ENCODE measurements at places on chromosomes 5 and 9. TPM values are rescaled to one million over a fixed set of nuclear protein-coding genes. Genes with fewer than 3 reads are reported as not detected.
A peak's percentile ranks its signal among the peaks of the same experiment; 100 is the strongest.

DNA sequence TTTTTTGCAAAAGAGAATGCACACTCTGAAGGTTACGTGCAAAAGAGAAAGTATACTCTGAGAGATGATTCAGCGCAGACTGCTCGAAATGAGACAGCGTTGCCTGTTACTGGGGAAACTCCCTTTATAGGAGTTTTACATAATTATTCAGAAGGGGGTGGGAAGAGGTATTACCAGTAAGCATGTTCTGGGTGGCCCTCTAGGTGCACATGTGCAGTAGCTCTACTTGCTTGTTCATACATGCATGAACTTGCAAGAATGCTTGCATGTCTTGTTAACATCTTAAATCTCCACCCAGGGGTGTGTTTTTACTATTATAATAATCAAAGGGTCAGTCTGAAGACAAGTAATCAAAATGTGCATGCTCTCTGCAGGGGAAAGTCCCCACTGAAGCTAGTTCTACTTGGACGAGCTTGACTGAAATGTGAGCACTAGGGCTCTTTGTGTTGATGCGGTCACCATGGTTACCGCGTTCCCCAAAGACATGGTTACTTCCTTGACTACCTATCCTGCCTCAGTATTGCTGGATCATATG lies 75.5 kb downstream of the SGCD start:
- DNase-seq = no peak

DNA sequence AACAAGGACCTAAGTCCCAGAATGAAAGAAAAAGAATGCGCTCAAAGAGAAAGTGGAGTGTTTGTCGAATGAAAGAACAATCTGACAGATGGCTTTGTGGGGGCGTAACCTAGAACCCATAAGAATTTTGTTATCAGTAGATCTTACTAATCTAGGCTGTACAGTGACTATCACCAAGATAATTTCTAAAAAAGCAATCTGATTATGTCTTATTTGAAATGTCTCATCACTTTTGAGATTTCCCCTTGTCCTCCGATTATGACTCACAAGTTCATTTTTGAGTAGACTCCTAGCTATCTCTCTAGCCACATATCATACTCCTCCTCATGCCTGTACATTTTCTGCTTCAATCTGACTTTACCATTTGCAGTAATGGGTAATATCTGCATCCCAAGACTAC lies 135.6 kb upstream of the SMARCA2 start:
- no peak for DNase-seq

GRCh38 chr5:145804701-145805100 lies 30.4 kb downstream of the PRELID2 start:
- no peak for DNase-seq

DNA sequence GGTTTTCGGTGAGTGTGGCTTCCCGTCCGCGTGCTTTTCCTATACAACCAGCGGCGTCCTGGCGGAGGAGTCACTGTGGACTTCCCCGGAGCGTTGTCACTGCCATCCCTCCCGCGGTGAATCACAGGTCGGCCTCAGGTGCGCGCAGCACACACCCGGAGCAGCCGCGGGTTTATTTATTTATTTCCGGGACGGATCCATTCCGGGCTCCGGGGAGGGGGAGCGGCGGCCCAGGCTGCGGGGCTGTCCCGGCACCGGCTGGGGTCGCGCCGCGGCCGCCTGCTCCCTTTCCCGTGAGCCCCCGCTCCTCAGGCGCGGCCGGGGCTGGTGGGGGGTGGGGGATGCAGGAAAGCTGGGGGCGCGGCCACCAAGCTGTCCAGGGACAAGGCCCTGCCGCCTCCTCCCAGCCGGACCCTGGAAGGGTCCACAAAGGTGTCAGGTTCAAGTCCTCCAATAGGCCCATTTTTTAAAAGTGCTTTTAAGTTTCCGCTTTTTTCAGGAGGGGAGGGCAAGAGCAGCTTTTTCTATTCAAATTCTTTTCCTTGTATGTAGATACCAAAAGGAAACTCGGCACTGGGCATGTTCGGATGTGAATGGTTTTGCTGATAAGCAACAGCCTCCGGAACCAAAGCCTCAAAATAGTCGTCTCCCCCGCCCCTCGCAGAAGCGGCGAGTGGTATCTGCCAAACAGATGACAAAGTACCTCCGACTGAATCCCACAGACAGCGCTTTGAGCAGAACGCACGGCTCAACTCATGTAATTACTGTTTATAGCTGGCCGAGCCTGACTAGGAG lies 192.5 kb downstream of the CD180 start:
- DNase-seq = peak; percentile 83

- no peak for DNase-seq
These were observed 132.4 kb downstream of the ROR2 start for GRCh38 chr9:91817493-91818224.

- DNase-seq = no peak
These were observed 25.9 kb upstream of the CACNA1B start for GRCh38 chr9:137851516-137852267.

DNA sequence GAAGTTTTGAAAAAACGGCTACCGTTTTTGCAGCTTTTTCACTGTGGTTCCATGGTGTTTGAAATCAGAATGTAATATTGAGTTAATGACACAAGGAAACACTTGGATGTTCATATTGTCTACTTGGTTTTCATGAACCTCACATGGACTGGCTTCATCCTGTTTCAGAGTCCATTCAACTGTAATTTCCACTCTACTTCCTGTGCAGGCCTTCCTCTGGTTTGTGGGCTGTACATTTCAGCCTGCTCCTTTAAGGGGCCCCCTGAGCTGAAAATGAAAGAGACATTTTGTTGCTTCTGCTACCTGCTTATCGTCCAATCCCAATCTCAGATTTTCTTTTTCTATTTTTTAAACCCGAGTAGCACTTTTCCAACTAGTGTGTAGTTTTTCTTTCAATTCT lies 41.8 kb upstream of the CDKN2B start:
- no peak for DNase-seq

DNA sequence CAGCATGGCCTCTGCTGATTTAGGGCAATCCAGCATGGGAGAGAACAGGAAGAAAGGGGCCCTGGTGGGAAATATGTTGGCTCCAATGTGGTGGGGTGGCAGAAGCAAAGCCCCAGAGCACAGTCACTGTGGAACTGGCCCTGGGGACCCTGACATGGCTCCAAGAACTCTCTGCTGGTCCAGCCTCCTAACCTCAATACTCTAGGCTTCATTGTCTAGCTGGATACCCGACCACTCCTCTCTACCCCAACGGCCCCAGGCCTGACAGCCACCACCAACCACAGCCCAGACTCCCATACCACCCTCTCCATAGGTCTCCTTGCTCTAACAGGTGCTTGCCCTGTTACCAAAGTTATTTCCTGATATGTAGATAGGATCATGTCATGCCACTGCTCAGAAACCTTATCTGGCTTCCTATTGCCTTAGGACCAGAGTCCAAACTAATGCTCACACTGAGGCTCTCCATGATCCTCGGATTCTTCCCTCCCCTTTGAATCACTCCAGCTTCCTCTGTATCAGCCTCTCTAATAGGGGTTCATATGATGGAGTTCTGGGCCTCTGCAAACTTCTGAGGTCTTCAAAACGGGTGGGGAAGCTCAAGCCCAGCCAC lies 12.9 kb downstream of the ACSL6 start:
- no peak for DNase-seq

DNA sequence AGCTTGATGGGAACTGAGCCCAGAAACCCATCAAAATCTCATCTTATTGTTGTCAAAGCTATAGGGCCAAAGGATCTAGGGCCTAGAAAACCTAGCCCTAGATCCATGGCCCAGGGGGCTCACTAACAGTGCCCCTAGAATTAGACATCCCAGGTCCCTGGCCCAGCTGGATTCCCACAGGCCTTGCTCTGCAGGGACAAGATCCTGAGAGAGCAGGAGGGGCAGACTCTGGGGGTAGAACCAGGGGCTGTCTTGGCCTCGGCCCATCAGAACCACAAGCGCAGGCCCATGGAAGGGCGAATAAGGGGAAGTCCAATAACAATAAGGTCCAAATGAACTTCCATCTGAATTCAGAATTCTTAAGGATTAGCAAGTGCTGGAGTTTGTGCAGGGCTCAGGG lies 69.6 kb downstream of the IL6ST start:
- no peak for DNase-seq

DNA sequence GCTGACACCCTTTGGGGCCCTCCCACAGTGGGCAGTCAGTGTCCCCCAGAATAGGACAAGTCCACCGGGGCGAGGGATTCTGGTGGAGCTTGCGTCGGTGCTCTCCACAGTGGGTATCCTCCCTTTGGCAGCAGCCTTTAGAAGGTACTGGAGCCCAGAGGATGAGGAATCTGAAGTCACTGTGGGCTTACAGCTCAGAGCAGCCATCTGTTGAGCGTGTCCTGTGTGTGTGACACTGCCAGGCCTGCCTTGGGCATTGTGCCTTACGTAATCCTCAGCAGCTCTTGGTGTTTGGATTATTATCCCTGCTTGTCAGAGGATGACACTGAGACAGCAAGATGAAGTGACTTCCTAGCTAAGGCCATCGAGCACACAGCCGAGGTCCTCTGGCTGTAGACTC lies 12.6 kb downstream of the URM1 start:
- no peak for DNase-seq

GRCh38 chr9:14212077-14212476 lies 101.9 kb downstream of the NFIB start:
- no peak for DNase-seq

- DNase-seq = peak; percentile 31
These were observed 60.9 kb upstream of the ROR2 start for GRCh38 chr9:92010705-92011536.

GRCh38 chr5:157516006-157516405 lies 56.0 kb downstream of the NIPAL4 start:
- DNase-seq = no peak

DNA sequence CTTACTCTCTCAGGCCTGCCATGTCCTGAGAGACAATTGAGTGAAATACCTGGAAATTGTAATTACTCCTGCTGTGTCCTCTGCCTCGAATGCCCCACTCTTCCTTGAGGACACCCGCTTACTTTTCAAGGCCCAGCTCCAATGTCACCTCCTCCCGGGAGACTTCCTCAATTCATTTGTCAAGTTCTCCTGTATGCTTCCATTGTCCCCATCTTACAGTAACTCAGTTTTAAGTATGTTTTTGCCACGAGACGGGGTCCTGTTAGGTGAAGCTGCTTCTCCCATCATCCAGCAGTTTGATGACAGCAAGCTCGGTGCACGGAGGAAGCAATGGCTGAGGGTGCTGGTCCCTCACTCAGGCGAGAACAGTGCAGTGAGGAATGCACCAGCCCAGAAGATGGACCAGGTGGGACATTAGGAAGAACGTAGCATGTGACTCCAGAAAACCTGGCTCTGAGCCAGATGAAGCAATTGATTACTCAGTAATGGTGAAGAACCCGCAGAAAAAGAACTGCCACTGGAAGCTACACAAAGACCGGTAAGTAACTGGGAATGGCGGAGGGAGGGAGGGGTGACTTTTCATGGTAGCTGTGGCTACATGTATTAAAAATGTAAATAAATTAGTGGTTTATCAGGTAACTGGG lies 274.8 kb downstream of the DENND1A start:
- DNase-seq = no peak

GRCh38 chr5:172846249-172846648 lies 12.2 kb downstream of the ERGIC1 start:
- no peak for DNase-seq

- DNase-seq = no peak
These were observed 44.6 kb downstream of the TAF11L14 start for GRCh38 chr5:17678751-17679324.

- DNase-seq = no peak
These were observed 66.9 kb downstream of the FANCC start for GRCh38 chr9:95250462-95251221.

- DNase-seq = no peak
These were observed 384.7 kb downstream of the BNC2 start for GRCh38 chr9:16485575-16486321.

GRCh38 chr5:127619908-127620479 lies 28.9 kb upstream of the CTXN3 start:
- no peak for DNase-seq

DNA sequence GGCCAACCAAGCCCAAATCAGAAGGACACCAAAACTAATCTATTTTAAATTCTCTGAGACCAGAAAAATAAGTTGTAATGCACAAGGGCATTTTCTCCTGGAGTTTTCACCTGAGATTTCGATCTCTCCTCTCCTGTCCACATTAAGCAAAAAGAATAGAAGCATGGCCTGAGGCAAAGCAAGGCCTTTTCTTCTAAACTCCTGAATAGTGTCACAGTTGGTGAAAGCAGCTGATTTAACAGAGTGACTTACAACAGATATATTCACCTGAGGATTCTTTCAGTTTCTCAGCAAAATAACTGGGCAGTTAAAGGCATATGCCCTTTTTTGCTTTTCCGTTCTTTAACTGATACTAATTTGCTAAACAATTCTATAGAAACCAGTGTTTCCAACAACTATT lies 547.7 kb downstream of the EFNA5 start:
- no peak for DNase-seq

- DNase-seq = no peak
These were observed 104.9 kb downstream of the MELK start for GRCh38 chr9:36677611-36678010.

DNA sequence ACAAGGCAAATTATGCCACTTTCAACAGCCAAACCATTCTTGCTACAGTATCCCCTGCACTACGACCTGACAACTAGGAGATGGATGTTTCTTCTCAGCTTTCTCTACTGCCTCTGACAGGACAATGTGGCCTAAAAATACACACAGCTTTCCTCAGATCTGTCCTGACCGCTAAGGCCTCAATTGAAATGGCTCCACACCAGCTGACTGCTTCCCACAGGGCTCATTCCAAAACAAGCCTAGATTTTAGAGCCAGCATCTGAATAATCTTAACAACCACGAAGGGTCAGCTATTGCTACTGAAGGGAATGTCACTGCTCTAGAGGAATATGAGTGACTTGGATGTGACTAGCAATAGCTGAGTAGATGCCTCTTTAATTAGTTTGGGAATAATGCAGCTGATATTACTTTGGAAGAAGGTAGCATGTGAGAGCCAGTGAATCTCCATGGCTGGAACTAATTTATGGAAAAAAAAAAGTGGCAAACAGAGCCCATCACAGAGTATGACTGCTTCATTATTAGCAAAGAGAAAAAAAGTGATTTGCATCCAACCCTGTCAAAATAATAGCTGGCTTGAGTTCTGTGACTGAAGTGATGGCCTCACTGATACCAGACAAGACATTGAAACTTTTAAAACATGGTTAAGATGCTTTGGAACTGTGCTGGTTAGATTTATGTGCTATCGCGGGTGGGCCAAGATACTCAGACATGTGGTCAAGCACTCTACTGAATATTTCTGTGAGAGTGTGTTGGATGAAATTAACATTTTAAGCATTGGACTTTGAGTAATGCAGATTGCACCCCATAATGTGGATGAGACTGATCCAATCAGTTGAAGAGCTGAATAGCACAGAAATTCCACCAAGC lies 450.2 kb downstream of the NR2F1-AS1 start:
- no peak for DNase-seq

PCDHGA1 gene
- 0.74 TPM for total RNA-seq

GPR21 gene
- total RNA-seq = 0.46 TPM

SEMA4D gene
- total RNA-seq = 32.3 TPM

MTRR gene
- total RNA-seq = 33.7 TPM

TNFAIP8 gene
- 11.8 TPM for total RNA-seq

RPL12 gene
- total RNA-seq = 1,238 TPM

PCDHA6 gene
- total RNA-seq = 9.3 TPM

SFXN1 gene
- 84.3 TPM for total RNA-seq

IFNA2 gene
- total RNA-seq = not detected

FGD3 gene
- total RNA-seq = 5.5 TPM

PCDHB9 gene
- 2.2 TPM for total RNA-seq

FREM1 gene
- total RNA-seq = 8.6 TPM

FAM151B gene
- total RNA-seq = 2.9 TPM

Data from type B pancreatic cell (in vitro differentiated cells).